ENCODE measurements at places on chromosomes 4 and X. TPM values are rescaled to one million over a fixed set of nuclear protein-coding genes. Genes with fewer than 3 reads are reported as not detected.

DNA sequence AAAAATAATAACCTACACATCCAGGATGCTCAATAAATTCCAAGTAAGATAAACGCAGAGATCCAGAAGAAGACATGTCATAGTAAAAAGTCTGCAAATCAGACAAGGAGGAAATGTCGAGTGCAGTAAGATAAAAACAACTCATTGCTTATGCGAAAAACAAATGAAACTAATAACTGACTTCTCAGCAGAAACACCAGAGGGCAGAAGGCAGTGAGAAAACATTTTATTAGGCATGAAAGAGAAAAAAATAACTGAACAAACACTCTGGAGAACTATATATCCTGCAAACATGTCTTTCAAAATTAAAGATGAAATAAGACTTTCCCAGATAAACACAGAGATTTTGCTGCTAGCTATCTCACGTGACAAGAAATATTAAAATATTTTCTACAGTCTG is 201.3 kb upstream of the CTSO start:
- no peaks in the 10 kb centered on the region for H3K36me3 ChIP-seq
- H3K4me3 ChIP-seq: no peak overlapping the region
- H3K27me3 ChIP-seq: peaks cover 2% of the 10 kb centered on the region
- no peak overlapping the region for H3K27ac ChIP-seq

- H3K27ac ChIP-seq: no peak overlapping the region
- no peak for DNase-seq
- H3K27me3 ChIP-seq: no peaks in the 10 kb centered on the region
- no peaks in the 10 kb centered on the region for H3K4me1 ChIP-seq
Measured at GRCh38 chr4:133584714-133585113, 435.6 kb downstream of the PCDH10 start.

GRCh38 chr4:140309124-140309870 is 64.1 kb upstream of the SCOC start:
- H3K4me3 ChIP-seq: no peak overlapping the region
- H3K36me3 ChIP-seq: no peaks in the 10 kb centered on the region
- H3K27me3 ChIP-seq: no peaks in the 10 kb centered on the region

- H3K36me3 ChIP-seq: peaks cover 5% of the 10 kb centered on the region
- peaks cover 16% of the 10 kb centered on the region for H3K4me1 ChIP-seq
Measured at GRCh38 chr4:108601106-108601505, 19.3 kb upstream of the RPL34 start.

GRCh38 chrX:68835468-68835867 is 6.6 kb downstream of the EFNB1 start:
- peaks cover 14% of the 10 kb centered on the region for H3K4me1 ChIP-seq
- H3K27ac ChIP-seq: no peak overlapping the region
- H3K36me3 ChIP-seq: no peaks in the 10 kb centered on the region
- no peak overlapping the region for H3K4me3 ChIP-seq

DNA sequence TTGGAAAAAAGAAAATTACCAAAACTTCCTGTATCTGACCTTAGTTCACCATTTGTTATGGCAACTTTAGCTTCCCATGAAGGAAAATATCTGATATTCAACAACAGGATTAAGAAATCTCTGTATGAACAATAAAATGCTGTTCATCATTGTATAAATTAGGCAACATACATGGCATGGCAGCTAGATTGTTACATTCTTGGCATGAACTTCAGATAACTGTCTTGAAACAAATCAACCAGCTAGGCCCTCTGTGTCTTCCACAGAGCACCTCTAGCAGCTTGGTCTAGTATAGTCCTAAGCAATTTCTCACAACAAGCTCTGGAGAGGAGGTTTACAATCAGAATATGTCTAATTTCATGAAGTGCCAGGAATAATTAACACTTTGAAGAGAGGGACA is 105.4 kb upstream of the PCDH7 start:
- no peak overlapping the region for H3K27ac ChIP-seq
- H3K4me1 ChIP-seq: no peaks in the 10 kb centered on the region

DNA sequence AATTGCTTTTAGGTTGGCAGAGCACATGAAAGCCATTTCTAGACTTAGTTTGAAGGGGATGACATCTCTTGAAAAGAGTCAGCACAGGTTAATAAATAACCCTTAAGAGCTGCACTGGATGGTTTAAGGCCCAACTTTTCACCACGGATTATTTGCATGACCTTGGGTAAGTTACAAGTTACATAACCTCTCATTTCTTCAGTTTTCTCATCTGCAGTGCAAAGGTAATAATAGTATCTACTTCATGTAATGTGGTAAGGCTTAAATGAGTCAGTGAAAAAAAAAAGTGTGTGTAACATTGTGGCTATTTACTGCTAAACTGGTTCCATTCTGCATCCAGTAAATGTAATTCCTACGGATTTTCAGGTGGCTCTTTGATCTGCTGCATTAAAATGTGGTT is 715.8 kb downstream of the CCSER1 start:
- no peak overlapping the region for H3K27ac ChIP-seq
- H3K36me3 ChIP-seq: no peaks in the 10 kb centered on the region
- no peaks in the 10 kb centered on the region for H3K4me1 ChIP-seq
- H3K27me3 ChIP-seq: no peaks in the 10 kb centered on the region

DNA sequence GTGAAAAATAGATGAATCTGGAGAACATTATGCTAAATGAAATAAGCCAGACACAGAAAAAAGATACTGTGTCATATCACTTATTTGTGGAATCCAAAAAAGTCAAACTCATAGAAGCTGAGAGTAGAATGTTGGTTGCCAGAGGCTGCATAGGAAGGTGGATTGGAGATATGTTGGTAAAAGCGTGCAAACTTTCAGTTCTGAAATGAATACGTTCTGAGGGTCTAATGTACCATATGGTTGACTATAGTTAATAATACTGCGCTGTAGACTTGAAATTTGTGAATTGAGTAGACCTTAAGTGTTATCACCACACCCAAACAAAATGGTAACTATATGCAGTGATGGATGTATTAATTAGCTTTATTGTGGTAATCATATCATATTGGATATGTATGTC is 45.0 kb upstream of the UPRT start:
- no peaks in the 10 kb centered on the region for H3K27me3 ChIP-seq
- DNase-seq: no peak
- H3K27ac ChIP-seq: no peak overlapping the region
- H3K36me3 ChIP-seq: no peaks in the 10 kb centered on the region

- no peak for DNase-seq
- H3K36me3 ChIP-seq: no peaks in the 10 kb centered on the region
- no peak overlapping the region for H3K27ac ChIP-seq
- no peak overlapping the region for H3K4me3 ChIP-seq
- H3K4me1 ChIP-seq: no peaks in the 10 kb centered on the region
- H3K27me3 ChIP-seq: peaks cover 4% of the 10 kb centered on the region
Measured at GRCh38 chrX:11600578-11600977, 65.1 kb downstream of the ARHGAP6 start.

GRCh38 chr4:174284487-174284886 is 776 bp downstream of the CEP44 start:
- no peaks in the 10 kb centered on the region for H3K27me3 ChIP-seq
- peaks cover 55% of the 10 kb centered on the region for H3K4me1 ChIP-seq
- no peak for DNase-seq
- peak overlapping the region; percentile 100 for H3K27ac ChIP-seq
- peak overlapping the region; percentile 98 for H3K4me3 ChIP-seq
- H3K36me3 ChIP-seq: peaks cover 14% of the 10 kb centered on the region

- peaks cover 64% of the 10 kb centered on the region for H3K36me3 ChIP-seq
- H3K4me1 ChIP-seq: peaks cover 44% of the 10 kb centered on the region
- no peaks in the 10 kb centered on the region for H3K27me3 ChIP-seq
- no peak for DNase-seq
- no peak overlapping the region for H3K4me3 ChIP-seq
Measured at GRCh38 chr4:56973336-56973735, 4.1 kb downstream of the NOA1 start.

GRCh38 chr4:70405765-70406164 is 8.0 kb downstream of the OPRPN start:
- no peak overlapping the region for H3K4me3 ChIP-seq
- H3K27ac ChIP-seq: no peak overlapping the region
- no peaks in the 10 kb centered on the region for H3K4me1 ChIP-seq
- DNase-seq: no peak
- H3K27me3 ChIP-seq: no peaks in the 10 kb centered on the region
- no peaks in the 10 kb centered on the region for H3K36me3 ChIP-seq

DNA sequence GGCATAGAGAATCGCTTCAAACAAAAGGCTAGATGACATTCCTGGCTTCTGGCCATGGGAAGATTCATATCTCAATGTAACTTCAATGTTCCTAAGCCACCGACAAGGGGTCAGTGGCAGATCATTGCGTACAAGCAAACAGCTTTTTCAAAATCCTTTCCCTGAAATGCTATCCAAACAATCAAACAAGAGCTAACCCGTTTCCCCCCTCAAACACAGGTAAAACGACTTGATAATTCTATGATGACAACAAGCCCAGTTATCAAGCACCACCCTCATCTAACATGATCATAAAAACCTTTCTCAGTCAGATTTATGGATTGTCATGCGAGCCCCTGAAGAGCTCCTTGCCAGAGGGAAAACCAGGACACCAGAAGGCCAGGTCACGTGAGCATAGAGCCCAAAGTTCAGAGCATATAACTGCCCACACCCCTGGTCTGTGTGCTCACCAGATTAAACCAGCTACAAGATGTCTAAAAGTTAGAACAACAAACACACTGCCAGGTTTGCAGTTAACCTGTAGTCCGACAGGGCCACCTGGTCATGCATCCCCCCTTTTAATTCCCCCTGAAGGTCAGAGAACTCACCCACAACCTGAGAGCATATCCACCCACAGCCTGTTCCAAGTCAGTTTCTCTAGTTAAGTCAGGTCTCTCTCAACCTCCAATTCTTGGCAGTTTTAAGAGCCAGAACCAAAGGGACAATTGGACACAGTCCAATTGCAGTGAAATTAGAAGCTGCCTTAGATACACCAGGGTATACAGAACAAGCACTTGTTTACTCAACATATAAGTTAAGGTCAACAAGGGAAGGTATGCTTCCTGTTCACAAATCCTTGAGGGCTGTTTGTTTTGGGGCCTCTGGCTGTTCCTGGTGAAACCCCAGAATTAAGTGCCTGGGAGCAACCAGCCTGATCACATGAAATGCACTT is 248.1 kb upstream of the PPARGC1A start:
- H3K4me1 ChIP-seq: no peaks in the 10 kb centered on the region
- H3K27me3 ChIP-seq: peaks cover 2% of the 10 kb centered on the region
- DNase-seq: no peak

DNA sequence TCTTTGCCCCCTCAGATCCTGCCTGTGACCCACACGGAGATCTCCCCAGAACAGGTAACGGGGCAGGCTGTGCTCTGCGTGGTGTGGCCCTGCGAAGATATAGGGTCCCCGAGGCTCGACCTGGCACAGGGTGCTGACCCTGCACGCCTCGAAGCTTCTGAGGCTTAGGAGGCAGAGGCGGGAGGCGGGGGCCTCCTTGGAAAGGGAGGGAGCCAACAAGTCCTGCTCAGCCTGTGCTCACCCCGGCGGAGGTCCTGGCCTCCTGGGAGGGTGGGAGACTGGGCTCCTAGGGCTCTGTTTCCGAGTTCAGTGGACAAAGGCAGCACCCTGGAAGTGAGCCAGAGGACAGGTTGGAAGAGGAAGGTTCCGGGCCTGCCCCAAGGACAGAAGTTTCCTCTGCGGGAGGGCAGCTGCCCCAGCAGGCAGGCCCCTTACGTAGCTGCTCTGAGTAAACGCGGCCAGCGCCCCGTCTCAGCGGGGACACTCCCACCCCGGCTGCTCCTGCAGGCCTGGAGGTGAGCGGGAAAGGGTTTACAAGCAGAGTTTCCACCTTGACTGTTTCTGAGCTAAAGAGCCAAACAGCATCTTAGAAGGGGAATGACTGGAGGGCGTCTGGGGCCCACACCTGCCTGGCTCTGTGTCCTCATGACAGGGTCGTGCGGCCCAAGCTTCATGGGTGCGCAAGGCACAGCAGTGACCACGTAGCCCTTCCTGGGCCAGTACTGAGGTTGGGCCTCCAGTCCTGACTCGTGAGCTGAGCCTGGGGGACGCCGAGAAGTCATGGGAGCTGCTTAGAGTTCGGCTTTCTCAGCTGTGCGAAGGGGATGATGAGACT is 16.1 kb downstream of the TMEM175 start:
- H3K27ac ChIP-seq: no peak overlapping the region
- H3K4me1 ChIP-seq: no peaks in the 10 kb centered on the region
- H3K36me3 ChIP-seq: peaks cover 2% of the 10 kb centered on the region
- no peaks in the 10 kb centered on the region for H3K27me3 ChIP-seq
- H3K4me3 ChIP-seq: no peak overlapping the region

GRCh38 chr4:53800741-53801140 is 209.5 kb upstream of the LNX1 start:
- no peak overlapping the region for H3K4me3 ChIP-seq
- DNase-seq: no peak
- no peaks in the 10 kb centered on the region for H3K36me3 ChIP-seq

GRCh38 chr4:3009422-3009821 is 46.1 kb downstream of the GRK4 start:
- H3K4me3 ChIP-seq: no peak overlapping the region
- DNase-seq: peak; percentile 64
- H3K27ac ChIP-seq: no peak overlapping the region
- peaks cover 23% of the 10 kb centered on the region for H3K4me1 ChIP-seq

- no peak overlapping the region for H3K27ac ChIP-seq
- no peak for DNase-seq
- no peak overlapping the region for H3K4me3 ChIP-seq
- H3K4me1 ChIP-seq: no peaks in the 10 kb centered on the region
- no peaks in the 10 kb centered on the region for H3K27me3 ChIP-seq
Measured at GRCh38 chr4:25769251-25769650, 93.5 kb downstream of the SEL1L3 start.

GRCh38 chr4:11537846-11538245 is 109.2 kb upstream of the HS3ST1 start:
- no peak for DNase-seq
- H3K36me3 ChIP-seq: no peaks in the 10 kb centered on the region
- H3K27ac ChIP-seq: no peak overlapping the region
- no peaks in the 10 kb centered on the region for H3K4me1 ChIP-seq
- no peaks in the 10 kb centered on the region for H3K27me3 ChIP-seq

Gene GAGE12E
- total RNA-seq: not detected

Gene CLDN22
- not detected for total RNA-seq

Gene ETDA
- not detected for total RNA-seq

Gene CT47B1
- total RNA-seq: not detected

Gene FSTL5
- total RNA-seq: not detected

Gene CLIC2
- total RNA-seq: 0.43 TPM

Gene SERTM2
- total RNA-seq: not detected

All from activated CD4-positive, alpha-beta T cell treated with anti-CD3 and anti-CD28 coated beads for 36 hours (primary cell).